GM13976 (cell line): ENCODE measurements at places on chromosomes 1 and 21.

GRCh38 chr1:168218658-168219057 is 7.1 kb upstream of the SFT2D2 start:
- no peak for DNase-seq

DNA sequence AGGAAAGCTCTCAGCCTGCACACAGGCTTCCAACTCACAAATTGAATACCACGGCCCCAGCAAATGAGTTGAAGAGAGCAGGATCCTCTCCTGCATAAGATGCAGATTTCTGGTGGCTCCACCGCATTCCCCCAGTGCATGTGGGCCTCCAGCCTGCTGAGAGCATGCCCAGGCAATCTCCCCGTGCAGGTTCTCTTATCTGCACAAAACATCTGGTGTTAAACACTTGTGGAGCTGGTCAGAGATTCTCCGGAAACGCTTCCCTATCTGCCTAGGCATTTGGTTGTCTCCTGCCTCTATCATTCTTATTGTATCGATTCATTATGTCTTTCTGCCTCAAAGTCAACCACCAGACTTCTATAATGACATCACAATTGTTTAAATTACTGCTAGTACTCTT is 1349.0 kb upstream of the B3GALT2 start:
- DNase-seq: no peak

- peak; percentile 5 for DNase-seq
Observed at GRCh38 chr1:73674945-73675561, 522.9 kb downstream of the LRRIQ3 start.

DNA sequence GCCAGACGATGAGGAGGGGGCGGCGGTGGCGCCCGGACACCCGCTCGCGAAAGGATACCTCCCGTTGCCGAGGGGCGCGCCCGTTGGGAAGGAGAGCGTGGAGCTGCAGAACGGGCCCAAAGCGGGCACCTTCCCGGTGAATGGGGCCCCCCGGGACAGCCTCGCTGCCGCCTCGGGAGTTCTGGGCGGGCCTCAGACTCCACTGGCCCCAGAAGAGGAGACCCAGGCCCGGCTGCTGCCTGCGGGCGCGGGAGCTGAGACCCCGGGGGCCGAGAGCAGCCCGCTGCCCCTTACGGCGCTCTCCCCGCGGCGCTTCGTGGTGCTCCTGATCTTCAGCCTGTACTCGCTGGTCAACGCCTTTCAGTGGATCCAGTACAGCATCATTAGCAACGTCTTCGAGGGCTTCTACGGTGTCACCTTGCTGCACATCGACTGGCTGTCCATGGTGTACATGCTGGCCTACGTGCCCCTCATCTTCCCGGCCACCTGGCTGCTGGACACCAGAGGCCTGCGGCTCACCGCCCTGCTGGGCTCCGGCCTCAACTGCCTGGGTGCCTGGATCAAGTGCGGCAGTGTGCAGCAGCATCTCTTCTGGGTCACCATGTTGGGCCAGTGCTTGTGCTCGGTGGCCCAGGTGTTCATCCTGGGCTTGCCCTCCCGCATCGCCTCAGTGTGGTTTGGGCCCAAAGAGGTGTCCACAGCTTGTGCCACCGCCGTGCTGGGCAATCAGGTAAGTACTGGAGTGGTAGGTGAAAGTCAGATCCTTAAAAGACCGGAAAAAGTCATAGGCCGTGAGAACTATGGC is 588 bp downstream of the FLVCR1 start:
- DNase-seq: peak; percentile 63

DNA sequence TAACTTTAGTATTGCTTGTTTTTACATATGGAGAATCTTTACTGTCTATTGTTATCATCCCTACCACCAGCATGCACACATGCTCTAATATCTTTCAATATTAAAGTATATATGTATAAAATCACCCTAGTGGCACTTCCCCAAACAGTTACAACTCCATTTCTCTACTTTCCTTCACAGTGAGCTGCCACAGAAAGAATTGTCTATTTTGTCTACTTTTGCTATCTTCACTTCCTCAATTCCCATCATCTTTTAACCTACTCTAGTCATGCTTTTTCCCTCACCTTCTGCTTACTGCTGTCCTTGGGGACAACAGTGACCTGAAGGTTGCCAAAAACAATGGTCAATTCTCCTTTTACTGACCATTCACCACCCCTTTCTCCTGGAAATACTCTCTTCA is 59.2 kb downstream of the VCAM1 start:
- no peak for DNase-seq

GRCh38 chr1:37808369-37809319 is 636 bp upstream of the YRDC start:
- DNase-seq: peak; percentile 88

- no peak for DNase-seq
Observed at GRCh38 chr1:196609370-196609737, 1.1 kb upstream of the KCNT2 start.

DNA sequence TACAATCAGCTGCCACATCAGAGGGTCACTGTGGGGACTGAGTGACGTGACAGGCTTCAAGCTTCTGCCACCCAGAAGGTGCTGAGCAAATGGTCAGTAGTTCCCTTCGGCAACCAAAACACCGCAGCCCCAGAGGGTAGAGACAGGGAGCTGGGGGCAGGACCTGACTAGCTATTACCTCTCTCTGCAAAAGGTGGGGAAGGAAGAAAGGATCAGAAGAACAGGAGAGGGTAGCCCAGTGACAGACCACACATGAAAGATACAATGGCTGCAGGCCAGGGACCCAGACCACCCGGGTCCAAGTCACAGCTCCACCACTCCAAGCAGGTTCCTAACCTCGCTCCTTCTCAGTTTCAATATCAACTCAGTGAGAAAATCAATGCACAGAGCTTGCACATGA is 377.1 kb downstream of the NPHP4 start:
- DNase-seq: no peak

GRCh38 chr1:204989266-204990058 is 53.5 kb upstream of the CNTN2 start:
- peak; percentile 91 for DNase-seq

DNA sequence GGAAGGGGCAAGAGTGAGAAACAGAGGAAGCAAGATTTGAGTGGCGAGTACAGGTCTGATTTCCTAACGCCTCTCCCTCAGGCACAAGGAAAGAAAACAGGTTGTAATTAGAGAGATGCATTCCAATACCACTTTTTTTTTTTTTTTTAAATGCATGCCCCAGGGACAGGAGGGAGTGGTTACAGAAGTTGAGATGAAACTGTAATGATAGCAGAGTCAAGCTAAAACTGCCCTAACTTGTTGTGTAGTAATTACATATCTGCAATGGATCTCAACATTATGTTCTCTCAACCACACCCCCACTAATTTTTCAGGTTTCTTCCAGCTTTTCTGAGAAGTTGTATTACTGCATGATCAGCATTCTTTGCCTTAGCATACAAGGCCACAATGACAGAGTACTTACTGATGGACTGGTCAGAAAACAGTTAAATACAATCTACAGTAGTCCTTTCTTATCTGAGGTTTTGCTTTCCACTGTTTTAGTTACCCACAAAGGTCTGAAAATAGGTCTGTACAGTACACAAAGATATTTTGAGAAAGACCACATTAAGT is 5.5 kb downstream of the ETV3 start:
- no peak for DNase-seq

DNA sequence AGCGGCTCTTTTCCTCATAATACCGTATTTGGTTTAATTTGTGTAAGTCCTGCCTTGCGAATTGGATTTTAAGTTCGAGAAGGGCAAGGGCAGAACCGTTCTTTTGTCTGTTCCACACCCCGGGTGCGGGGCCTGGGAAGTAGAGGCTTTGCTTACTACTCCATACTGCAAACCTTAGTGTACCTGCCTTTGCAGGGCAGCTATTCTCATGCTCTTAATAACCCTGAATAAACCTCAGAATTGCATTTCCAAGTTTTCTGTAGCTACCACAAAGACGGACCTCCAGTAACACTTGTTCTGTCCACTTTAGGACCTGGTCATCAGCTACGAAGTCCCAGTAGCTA is 657 bp upstream of the HNRNPU start:
- DNase-seq: no peak

GRCh38 chr1:86508583-86508969 is 38.3 kb upstream of the CLCA4 start:
- no peak for DNase-seq

- DNase-seq: no peak
Observed at GRCh38 chr1:241269116-241269515, 87.9 kb downstream of the RGS7 start.

DNA sequence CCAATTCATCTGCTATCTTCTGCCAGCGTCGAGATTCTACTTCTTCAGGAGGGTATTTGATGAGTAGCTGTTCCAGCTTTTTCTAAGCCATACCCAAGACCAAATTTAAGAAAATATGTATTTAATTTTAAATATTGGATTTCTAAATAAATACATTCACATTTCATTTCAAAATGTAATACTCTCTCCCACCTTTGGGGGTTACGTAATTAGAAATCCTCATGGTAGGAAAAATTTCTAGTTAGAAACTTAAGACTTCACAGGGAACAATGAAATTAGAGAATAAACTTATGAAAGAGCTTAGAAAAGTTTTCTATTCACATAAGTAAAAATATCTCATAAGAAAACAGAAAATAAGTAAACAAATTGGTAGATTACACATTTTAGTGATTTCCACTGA is 102.9 kb downstream of the ZZZ3 start:
- DNase-seq: no peak

- DNase-seq: no peak
Observed at GRCh38 chr1:232922485-232922884, 27.9 kb upstream of the NTPCR start.

GRCh38 chr1:38191461-38191860 is 144.9 kb upstream of the POU3F1 start:
- DNase-seq: no peak

DNA sequence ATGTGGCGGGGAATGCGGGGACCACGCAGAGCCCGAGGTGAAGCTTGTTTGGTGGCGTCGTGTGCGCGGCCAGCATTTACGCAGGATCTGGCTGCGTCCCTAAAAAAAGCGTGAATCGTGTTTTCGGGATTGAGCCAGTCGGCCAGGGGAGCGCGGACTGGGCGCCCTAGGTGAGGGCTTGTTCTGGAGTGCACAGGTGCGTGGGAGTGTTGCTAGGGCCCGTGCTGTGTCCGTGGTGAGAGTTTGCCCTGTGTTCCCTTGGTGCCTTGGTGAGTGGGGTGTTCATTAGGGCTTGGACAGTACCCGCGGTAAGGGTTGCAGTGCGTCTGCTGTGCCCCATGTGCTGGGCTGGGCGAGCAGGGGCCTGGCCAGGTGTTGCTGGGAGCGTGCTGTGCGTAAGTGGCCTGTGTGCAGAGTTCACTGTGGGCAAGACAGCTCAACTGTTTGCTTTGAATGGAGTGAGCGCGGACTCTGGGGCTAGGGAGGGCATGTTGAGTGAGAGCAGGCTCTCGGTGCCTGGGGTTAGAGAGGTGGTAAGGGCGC is 673 bp downstream of the CD46 start:
- DNase-seq: peak; percentile 54

GRCh38 chr1:203402152-203402551 is 51.2 kb upstream of the FMOD start:
- DNase-seq: no peak

- DNase-seq: no peak
Observed at GRCh38 chr21:45270306-45270821, 17.3 kb downstream of the POFUT2 start.

- no peak for DNase-seq
Observed at GRCh38 chr1:106998431-106999002, 58.0 kb upstream of the PRMT6 start.

- no peak for DNase-seq
Observed at GRCh38 chr1:164561007-164561406, 2.0 kb downstream of the PBX1 start.

DNA sequence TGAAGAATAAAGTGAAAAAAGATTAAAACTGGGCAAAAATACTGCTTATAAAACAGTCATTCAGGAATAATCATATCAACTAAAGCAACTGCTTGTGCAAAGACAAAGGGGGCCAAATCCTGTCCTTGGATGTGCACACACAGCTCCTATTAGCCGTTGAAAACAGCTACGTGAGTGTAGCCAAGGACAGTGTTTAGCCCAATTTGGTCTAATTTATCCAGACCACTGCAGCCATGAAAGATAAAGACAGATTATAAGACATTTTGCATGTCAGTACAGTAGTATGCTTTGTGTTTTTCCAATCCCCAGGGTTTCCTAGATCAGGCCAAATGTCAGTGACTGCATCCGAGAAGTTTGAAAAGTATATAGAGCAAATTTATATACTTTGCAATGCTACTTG is 146.3 kb upstream of the PKN2 start:
- DNase-seq: no peak

- no peak for DNase-seq
Observed at GRCh38 chr1:202961220-202961880, 3.2 kb upstream of the ADIPOR1 start.

GRCh38 chr21:16357994-16358393 is 628.2 kb downstream of the USP25 start:
- DNase-seq: no peak

DNA sequence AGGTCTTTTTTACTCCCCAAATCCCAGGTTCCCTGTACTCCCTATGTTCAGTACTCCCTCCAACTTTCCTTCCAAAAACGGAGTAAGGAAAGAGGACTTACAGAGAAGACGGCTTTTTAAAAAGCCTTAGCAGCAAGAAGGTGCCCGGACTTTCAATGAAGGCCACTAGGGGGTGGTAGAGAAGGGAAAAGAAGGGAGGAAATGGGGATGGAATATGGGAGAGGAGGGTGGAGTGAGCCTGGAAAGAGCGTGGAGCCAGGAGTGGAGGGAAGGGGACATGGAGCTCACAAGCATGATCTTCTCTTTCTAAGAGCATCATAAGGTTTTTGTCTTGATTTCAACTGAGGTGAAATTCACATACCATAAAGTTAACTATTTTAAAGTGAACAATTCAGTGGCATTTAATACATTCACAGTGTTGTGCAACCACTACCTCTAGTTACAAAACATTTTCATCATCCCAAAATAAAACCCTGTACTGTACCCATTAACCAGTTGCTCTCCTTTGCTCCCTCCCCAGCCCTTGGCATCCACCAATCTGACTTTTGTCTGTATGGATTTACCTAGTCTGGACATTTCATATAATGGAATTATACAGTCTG is 129.9 kb downstream of the ZNF281 start:
- peak; percentile 34 for DNase-seq

- DNase-seq: no peak
Observed at GRCh38 chr1:226033582-226033981, 28.9 kb upstream of the H3-3A start.

DNA sequence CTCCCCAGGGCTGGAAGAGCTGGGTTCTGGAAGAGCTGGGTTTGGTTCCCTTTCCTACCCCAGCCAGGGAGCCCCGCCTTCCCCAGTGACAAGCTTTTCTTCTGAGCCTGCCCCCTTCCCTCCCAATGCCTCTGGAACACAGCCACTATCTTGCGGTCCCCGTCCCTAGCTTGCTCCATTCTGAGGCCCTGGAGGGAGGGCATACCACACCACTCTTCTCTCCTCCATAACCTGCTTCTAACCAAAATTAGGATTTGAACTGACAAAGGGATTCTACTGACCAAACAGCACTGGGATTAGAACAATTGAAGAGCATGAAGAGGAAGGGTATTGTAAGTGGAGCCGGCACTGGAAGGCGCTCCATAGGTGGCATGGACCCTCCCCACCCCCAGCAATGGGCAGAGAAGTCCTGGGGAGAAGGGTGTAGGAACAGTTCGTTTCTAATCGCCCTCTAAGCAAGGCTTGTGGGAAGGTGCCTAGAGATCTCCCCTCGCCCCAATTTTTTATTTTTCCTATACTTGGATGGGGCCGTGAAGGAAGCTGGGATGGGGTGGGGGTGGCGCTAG is 690 bp downstream of the C1orf216 start:
- DNase-seq: no peak
